CD8-positive, alpha-beta T cell (primary cell): ENCODE measurements at places on chromosomes 6 and 20.
A peak's percentile ranks its signal among the peaks of the same experiment; 100 is the strongest.

DNA sequence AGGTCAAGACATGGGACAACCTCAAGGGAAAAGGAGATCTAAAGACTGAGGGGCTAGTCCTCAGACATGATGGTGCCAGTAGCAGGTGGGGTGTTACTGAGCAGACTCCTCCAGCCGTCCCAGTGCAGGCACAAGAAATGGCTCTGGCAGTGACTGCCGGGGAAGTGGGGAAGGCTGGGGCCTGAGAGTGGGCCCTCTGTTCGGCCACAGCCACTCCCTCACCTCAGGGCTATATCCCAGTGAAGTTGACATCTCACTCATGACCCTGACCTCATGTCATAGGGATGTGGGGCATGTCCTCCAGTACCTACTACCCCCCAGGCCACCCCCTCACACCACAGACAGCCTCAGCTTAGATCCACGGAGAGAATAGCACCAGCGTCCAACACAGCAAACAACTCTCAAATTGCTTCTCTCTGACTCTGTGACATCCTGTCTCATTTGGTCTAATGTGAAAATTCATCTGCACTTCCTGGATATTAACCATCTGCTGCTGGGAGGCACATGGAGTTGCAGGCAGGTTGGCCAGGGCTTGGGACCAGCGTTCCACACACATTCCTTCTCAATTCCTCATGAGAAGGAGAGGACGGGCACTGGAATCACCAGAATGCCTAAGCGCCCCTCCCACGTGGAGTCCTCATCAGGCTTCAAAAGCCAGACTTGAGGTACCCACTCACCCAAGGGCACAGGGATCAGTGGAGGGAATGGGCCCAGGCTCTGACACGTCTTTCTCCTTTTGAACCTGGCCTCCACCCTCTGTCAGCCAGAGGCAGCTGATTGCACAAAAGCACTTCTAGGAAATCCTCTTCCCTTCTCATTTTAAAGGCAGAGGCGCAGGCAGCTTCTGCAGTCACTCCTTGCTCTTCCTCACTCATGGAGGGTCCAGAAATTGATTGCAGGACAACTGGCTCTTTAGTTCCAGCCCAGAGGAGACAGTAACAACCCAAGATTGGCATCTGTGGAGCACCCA is 163.6 kb upstream of the CST7 start:
- no peak for DNase-seq

GRCh38 chr6:12803486-12803885 is 86.9 kb downstream of the PHACTR1 start:
- DNase-seq: no peak

DNA sequence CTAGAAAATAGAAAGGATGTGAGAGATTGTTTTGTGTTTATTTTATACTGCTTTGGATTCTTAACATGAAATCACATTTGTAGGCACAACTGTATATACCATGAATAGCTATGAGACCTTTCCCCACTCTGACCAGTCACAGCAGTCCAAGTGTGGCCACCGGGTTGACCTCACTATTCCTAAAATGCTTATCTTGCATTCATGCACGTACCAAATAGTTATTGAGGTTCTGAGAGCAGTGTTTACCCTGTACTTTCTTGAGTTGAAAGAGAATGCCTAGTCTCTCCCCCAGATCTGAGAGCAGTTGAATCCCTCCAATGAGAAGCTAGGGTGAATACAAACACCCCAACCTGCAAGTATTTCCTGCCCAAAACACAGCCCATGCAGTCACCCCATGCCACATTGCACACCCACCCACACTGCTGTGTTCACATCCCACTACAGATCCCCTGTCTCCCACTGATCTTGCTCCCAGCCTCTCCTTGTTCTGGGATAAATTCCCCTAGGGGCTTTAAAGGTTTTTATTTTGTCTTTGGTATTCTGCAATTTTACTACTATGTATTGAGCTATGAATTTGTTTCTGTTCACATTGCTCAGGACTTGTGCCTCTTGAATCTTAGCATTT is 51.6 kb downstream of the GOPC start:
- no peak for DNase-seq

DNA sequence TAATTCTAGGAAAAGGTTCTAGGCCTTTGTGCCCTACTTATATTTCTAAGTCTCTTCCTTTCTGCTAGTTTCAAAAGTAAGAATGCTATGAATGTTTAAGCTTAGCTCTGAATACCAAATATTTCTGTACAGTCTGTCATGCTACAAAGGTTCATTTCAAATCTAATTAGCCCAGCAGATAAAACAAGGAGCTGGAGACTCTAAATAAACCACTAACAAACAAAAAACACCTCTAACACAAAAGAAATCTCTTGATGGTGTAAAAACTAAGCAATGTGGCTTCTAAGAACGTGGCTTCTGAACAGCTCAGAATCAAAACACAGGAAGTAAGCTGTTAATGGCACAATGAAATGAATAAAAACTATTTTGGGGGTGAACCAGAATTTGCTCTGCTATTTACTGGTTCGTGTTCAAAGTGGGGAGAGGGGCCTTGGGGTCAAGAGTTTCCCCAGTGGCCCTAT is 198.3 kb downstream of the BCAS1 start:
- DNase-seq: peak; percentile 65

DNA sequence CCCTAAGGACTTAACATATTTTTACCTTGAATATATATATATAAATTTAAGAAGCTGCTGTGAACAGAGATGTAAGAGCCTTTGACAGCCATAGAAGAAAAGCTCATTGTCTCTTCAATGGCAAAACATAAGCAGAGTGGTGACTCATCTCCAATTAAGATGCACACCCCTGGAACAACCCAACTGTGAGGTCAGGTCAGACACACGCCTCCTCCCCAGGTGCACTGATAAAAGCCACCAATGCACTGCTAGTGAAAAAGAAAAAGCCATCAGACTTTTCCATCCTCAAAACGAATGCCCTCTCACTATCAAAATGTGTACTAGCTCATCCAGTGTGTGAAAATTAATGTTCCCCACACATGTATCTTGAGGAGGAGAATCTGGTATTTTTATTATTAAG is 100.1 kb downstream of the SMLR1 start:
- no peak for DNase-seq

DNA sequence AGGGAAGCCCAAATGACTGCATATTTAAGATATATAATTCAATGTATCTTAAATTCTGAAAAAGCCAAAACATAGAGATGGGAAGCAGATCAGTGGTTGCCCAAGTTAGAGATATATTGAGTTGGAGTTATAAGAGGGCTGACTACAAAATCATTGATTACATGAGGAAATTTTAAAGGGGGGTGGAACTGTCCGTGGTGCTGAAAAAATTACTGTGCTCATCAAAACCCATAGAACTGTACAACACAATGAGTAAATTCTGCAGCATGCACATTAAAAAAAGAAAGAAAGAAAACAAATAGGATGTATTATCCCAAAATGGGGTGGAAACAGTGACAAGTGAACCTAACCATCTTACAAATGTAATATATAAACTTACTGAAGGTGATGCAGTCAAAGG is 100.9 kb downstream of the FUT9 start:
- DNase-seq: peak; percentile 3

GRCh38 chr6:35177596-35177995 is 36.2 kb upstream of the SCUBE3 start:
- DNase-seq: no peak

DNA sequence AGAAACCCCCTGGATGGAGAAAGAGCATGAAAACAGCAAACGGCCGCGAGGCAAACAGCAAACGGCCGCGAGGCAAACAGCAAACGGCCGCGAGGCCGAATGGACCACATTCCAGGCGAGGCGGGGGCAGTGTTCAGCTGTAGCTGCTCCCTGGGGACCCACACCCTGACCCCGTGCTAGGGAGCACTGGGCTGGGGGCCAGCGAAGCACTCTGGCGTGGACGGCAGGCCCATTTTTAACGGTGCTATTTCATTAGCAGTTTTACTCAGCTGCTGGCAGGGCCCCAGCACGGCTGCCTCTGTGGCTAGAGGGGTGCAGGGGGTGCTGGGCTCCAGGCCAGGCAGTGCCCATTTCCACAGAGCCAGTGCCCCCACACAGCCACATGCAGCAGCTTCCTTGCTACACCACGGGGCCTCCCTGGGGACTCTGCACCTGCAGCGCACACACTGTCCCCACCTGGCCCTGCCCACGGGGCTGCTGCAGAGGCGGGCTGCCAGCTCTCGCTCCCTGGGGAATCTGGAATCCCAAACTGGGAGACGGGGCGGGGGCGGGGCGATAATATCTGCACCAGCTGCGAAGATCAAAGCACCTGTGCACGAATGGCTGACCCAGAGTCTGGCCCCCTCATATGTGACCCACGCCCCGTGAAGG is 35.6 kb upstream of the SLCO4A1 start:
- DNase-seq: no peak

DNA sequence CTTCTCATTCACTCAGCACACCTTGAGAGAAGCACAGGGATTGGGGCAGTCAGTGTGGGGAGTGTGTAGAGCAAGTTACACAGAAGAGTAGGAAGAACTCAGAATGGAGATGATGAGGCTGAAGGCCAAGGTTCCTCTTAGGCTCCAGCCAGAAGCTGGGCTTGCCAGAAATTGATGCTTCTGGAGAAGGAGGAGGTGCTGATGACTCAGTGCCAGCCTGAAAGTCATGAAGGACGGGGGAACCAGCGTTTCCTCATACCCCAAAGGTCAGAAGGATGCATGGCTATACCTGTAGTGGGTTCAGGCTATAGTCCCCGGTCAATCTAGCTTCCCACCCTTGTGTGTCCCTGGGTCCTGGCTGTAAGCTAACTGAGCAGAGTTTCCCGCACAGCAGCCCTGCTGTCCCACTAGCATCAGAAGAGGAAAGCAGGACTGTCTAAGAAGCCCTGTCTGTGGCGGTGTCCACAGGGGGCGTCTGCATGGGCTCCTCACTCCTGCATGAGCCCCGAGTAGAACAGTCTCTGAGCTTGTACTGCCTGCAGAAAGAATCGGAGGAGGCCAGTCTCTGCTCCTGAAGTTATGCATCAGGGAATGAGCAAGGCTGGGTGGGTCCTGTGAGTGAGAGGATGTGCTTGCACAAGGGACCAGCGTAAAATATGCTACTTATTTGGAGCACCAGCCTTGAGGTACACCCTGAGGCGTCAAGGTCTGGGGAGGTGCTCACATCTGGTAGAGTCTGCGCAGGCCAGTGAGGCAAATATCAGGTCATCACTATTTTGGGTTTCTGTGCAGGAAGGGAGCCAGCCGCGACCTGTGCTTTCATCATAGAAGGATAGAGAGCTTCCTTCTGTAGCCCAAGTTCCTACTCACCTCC is 148.5 kb downstream of the MRPL14 start:
- DNase-seq: no peak

DNA sequence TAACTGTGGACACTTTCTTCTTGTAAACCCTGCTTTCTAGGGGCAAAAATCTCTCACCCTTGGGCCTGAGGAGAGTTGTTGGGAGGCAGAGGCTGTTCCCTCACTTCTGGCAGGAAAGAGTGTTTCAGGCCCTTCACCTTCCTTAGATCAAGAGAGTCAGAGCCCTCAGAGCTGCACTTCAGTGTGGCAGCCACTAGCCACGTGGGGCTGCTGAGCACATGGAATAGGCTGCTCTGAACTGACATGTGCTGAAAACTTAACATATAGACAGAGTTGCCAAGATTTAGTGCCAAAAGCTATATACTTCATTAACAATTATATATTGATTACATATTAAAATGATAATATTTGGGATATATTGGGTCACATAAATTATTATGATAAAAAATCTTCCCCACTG is 4.4 kb upstream of the LMBRD1 start:
- no peak for DNase-seq

DNA sequence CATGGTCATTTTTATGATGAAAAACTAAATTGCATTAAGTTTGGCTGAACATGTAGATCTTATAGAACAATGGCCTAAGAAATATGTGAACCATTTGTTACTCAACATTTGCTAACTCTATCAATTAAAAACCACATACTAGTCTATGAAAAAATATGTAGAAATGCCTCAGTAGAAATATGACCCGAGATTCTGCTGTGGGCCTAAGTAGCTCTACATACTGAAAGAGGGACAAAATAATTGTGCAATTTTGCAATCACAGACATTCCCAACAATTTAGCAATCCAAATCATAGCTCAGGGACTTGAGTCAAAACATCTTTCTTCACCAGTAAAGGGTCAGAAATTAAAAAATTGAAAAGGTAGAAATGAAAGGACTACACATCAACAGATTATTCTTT is 619.0 kb downstream of the FRK start:
- DNase-seq: no peak

GRCh38 chr6:53728570-53729194 is 63.1 kb upstream of the KLHL31 start:
- DNase-seq: peak; percentile 64

DNA sequence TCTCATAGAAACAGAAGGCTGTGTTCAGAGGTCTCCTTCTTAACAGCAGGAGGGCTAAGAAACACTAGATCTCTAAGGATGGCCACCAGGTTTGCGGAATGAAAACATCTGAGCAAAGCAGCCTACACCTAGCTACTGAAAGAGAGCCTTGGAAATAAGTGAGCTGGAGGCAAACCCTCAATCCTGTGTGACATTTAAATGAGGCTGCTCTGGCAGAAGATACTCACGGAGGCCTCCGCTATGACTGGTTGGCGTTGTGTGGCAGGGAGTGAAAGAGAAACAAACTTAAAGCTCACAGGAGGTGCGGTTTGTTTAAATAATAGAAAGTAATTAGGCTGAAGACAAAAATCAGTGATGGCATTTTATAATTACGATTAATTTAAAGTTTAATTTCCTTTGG is 162.0 kb upstream of the RNF217 start:
- DNase-seq: no peak
